Activated gamma-delta T cell treated with Interleukin-2 at 50 U/mL for 16 hours (primary cell): ENCODE measurements at places on chromosomes 6 and 20.

- peak; percentile 52 for DNase-seq
Observed at GRCh38 chr6:130322673-130323268, 43.0 kb upstream of the TMEM200A start.

GRCh38 chr6:87356181-87356580, 11.6 kb downstream of the C6orf163 start:
- DNase-seq: no peak

DNA sequence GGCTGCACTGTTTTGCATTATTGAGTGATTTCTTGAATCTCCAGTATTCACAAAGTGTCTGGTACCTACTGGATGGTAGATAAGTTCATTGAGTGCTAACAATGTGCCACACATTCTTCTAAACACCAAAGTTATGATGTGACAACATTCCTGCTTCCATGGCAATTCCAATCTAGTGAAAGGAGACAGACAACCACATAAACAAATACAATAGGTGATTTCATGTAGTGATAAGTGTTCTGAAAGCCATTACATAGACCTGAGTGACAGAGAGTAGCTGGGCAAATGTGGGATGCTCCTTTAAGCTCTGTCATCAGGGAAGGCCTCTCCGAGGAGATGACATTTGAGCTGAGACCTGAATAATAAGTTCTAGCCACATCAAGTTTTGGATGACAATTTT, 295.5 kb downstream of the SLC35F1 start:
- DNase-seq: no peak

GRCh38 chr20:18276821-18277220, 11.5 kb upstream of the ZNF133 start:
- DNase-seq: peak; percentile 41

GRCh38 chr6:9523462-9523861, 891.4 kb downstream of the TFAP2A start:
- DNase-seq: no peak

DNA sequence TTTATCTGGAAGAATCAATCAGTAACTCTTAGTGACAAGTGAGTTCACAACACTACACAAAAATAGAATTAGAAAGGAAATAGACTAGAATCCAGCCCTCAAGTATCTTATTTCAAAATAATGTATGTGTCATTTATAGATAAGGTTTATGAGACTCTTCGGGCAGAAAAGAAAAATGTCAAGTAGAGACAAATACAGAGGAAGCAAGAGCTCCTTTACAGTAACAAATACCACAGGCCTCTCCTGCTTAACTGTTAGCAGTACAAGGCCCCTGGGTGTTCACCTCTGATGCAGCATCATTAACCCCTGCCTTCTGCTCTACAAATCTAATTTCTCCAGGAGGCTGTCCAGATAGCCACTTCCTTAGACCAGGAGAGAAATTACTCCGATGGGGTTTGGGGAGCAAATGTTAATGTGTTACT, 76.7 kb downstream of the UBE3D start:
- DNase-seq: no peak

DNA sequence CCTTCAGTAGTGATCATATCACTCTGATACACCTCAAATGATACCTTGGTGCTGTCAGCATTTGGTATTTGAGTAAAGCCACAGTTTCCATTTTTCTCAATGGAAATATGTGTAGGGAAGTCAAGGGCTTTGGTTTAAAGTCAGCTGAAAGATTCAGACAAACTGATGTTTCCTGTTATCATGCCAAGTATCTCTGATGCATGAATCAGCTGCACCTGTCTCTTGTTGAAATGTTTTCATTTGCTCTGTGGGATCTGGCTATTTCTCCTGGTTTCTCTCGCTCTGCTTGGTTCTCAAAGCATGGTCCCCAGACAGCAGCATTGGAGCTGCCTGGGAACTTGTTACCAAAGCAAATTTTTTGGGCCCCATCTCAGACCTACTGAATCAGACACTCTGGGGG, 23.5 kb downstream of the ZFP64 start:
- no peak for DNase-seq

DNA sequence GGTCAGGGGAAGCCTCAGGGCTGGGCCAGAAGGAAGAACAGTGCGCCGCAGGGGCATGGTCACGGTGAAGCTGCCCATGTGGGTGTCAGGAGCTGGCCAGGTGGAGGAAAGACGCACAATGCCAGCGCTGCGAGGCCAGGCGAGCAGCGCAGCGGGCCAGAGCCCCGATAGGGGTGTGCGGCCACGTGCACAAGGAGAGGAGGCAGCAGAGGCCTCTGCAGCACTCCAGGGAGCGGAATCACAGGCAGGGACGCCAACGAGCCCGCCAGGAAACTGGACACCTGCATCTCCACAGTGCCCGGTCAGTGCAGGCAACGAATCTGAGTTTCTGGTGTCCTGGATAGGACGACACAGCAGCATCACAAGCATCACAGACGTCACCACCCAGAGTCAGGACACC, 35.7 kb downstream of the TAF4 start:
- DNase-seq: no peak

DNA sequence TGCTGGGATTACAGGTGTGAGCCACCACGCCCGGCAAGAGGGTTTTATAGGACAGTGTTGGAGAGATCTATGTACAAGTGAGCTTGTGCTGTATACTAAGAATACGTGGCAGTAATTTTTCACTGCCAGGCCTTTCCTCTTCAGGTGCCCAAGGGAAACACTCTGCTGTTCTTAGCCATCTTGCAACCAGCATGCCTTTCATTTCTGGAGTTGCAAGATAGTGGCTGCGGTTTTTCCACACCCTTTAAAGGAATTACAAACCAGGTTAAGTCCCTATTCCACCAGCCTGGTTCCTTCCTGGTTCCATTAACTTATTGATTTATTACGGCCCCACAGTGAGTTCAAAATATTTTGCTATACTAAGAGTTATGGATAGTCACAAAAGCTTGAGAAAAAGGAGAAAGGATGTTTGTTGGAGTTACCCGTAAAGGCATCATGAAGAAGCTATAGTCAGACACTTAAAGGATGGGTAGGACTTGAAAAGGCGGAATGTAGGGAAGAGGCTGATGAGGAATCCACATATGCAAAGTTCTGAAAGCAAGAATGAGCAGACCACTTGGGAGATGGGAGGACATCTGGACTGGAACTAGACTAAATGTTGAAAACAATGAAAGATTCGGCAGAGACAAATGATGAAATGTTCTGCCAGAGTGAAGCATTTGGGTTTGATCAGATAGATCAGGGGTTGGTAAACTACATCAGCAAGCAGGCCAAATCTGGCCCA, 61.4 kb upstream of the ASIP start:
- no peak for DNase-seq

GRCh38 chr6:163545370-163545769, 130.9 kb downstream of the QKI start:
- DNase-seq: no peak

DNA sequence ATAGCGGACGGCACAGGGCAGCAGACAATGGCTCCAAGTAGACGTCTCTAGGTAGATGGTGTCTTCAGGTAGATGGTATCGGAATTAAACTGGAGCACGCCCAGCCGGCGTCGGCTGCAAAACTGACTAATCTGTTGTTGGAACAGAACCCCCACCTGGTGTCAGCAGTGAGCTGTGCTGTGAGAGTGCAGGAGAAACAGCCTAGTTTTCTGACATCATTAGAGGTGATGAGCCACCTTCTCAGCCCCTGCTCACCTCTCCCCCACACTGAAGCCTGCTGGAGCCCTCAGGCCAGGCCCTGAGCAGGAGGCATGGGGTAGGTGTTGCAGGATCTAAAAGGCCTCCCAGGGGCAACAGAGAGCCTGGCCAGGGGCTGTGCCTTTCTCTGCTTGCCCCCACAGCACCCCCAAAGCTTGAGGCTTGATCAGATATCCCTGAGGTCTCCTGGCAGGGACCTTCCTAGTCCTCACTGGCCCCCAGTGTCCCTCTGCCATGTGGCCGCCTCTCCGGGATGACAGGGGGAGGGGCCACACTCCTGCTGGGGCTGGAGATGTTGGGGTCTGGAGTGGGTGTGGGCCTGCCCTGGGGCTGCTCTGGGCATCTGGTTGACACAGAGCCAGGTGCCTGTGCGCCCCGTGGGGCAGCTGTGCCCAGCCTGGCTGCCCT, 6.9 kb upstream of the HELZ2 start:
- DNase-seq: peak; percentile 71

- DNase-seq: no peak
Observed at GRCh38 chr6:89708316-89708715, 69.8 kb upstream of the LYRM2 start.

- no peak for DNase-seq
Observed at GRCh38 chr6:21870076-21870730, 276.7 kb downstream of the SOX4 start.

DNA sequence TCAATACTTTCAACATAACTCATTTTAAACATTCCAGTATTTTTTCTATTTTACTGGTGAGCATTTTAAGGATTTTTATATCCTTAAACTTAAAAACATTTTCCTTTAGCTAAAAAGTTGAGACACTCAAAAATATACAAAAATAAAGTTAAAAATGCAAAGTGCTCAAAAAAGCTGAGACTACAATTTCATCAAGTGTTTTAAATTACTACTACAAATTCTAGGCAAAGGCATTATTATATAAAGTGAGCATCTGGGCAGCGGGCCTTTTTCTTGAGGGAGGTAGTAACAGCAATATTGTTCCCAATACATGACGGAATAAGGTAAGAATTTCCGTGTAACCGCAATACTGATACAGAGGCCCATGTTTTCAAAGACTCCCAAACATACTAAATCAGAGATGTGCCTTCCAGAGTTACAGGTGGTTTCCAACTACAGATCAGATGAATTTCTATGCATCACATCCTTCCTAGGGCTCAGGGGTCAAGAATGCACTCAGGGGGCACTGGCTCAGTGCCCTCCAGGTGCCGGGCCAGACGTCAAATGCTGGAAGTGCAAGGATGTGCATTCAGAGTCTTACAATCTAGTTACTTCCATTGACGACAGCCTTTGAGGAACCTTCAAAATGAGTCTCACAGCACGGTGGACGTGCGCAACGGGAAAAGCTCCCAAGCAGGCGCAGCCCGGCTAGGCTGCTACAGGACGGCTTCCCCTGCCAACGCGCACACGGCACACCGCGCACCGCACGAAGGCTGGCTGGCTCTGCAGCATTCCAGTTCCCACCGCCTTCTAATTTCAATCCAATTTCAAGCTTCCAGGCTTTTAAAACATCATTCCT, 1.7 kb downstream of the PHF10 start:
- DNase-seq: peak; percentile 24

DNA sequence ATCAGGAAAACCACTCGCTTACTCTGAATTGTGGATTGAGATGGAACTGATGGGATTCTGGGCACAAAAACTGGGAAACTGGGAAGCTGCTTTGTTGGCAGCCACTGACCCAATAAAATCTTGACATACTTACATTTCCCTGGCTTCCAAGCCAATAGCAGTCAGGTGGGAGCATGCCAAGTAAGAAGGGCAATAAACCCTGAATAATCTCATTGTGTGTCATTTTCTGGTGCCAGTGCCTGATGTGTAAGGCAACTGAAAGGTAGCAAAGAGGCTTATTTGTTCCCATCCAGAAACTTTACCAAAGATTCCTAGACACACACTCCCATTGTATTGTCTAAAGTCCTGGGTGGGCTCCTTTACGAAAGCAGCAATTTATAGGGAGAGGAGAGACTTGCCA, 93.2 kb downstream of the TBX18 start:
- DNase-seq: no peak

DNA sequence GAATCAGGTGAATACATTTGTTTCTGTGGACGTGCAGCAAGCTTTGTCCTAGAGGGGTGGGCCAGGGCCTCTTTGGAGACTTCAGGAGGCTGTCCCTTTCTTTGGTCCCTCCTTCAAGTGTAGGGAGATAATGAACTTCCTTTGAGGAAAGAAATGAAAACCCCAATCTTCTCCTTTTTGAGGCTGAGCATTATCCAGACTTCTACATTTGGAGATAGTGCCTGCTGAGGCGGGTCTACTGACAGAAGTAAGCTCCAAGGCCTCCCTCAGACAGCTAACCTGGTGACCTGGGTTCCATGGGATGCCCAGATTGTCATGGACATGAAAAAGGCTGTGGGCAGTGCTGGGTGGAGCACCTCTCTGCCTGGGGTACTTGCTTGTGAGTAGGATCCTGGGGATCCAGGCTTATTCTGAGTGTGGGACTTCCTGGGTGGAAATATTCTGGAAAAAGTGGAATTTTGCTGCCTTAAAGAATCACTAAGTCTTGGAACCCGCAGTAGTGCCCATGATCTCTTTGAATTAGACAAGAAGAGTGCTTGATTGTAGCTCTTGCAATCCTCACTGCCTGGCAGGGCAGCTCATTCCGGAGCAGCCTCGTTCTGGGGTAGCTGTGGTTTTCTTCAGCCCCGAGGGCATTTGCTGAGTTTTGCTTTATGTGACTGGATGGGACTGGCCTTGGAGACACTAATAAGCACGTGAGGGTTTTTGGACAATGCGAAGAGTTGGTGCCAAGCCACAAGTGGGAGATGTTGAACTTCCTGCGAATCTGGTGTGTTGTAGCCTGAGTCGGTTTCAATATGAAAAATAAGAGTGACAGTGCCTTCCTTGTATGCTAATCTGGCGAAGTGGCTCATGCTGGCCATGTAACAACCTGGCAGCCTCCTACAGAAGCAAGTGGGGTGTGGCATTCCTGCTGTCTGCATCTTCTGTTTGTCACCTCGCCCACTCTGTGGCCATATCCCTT, 28.1 kb downstream of the SNRNP48 start:
- no peak for DNase-seq

- peak; percentile 43 for DNase-seq
Observed at GRCh38 chr20:51220293-51220706, 197.4 kb upstream of the KCNG1 start.

DNA sequence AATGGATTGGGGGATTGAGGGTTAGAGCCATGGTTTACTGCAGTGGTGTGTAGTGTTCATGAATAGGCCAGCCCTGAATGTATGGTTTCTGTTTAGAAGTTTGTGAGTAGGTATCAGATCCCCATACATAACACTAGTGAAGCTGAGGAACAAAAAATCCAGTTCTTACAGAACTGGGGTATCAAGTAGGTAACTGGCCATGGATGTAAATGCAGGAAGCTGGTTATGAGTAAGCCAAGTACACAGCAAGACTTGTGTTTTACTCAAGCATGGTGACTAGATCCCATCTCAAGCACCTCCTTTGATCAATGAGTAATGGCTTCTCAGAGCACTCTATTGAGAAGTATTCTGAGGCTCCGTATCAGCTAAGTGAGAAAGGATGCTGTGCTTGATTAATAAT, 613.7 kb upstream of the FLRT3 start:
- DNase-seq: no peak

GRCh38 chr6:82569022-82569421, 205.4 kb downstream of the TPBG start:
- DNase-seq: no peak

- no peak for DNase-seq
Observed at GRCh38 chr6:118134206-118134605, 227.1 kb downstream of the SLC35F1 start.

GRCh38 chr20:39886650-39887190, 802.3 kb downstream of the MAFB start:
- DNase-seq: no peak
